ENCODE measurements at places on chromosomes 7 and 10. TPM values are rescaled to one million over a fixed set of nuclear protein-coding genes. Genes with fewer than 3 reads are reported as not detected.

The CTAGE15 gene
- not detected for total RNA-seq

The TRPV6 gene
- not detected for total RNA-seq

The CARD11 gene
- 0.42 TPM for total RNA-seq

The CDCA7L gene
- total RNA-seq, result 10.9 TPM

The CACNA2D1 gene
- total RNA-seq, result 33.5 TPM

The ACTL6B gene
- total RNA-seq, result not detected

The GRID2IP gene
- not detected for total RNA-seq

The EGR2 gene
- total RNA-seq, result 21.1 TPM

The GIMAP1 gene
- 4.4 TPM for total RNA-seq

The IQUB gene
- total RNA-seq, result 0.10 TPM

The DIP2C gene
- 38.5 TPM for total RNA-seq

The KLF6 gene
- 474 TPM for total RNA-seq

The ZNRF2 gene
- 17.6 TPM for total RNA-seq

The HDAC9 gene
- total RNA-seq, result 21.7 TPM

The HSPB1 gene
- total RNA-seq, result 813 TPM

The AGAP5 gene
- total RNA-seq, result 7.4 TPM

The VENTX gene
- total RNA-seq, result 4.0 TPM

The MACC1 gene
- total RNA-seq, result 7.4 TPM

The HGF gene
- 8.2 TPM for total RNA-seq
